ENCODE measurements at places on chromosomes 1 and 21.
A peak's percentile ranks its signal among the peaks of the same experiment; 100 is the strongest.

- no peak for DNase-seq
Measured at GRCh38 chr1:53696990-53697389, 42.0 kb downstream of the GLIS1 start.

- no peak for DNase-seq
Measured at GRCh38 chr1:77925956-77926355, 37.5 kb downstream of the NEXN start.

DNA sequence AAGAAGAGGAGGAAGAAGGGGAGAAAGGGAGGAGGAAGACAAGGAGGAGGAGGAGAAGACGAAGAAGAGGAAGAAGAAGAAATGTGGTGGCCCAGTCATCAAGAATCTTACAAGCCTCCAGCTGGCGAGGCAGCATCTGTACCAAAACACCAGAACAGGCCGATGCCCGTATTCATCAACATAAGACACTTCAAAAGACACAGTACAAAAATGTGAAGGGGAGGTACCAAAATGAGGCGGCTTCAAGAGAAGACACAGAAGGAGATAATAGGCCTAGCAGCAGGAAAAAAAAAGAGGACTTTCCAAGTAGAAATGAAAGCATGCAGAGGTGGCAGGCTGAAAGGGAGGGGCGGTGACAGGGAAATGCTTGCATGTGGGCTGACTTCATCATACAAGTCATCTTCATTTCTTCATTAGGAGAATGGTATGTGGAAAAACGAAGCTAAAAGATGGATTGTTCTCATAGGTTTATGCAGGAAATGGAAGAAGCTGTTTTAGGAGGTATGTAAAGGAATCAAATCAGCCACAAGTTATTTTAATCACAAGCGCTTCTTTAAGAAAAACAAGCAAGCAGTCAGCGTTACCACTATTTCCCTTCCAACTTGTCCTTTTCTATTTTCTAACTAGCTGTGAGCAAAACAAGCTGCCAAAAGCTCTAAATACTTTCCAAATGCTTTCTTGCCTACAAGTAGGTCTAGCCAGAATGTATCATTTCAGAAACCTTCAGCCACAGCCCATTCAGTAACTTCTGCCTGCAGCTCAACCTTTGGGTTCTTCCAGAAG lies 192.3 kb downstream of the SLC45A1 start:
- DNase-seq = peak; percentile 50

- no peak for DNase-seq
Measured at GRCh38 chr1:209710847-209711246, 6.2 kb downstream of the HSD11B1 start.

DNA sequence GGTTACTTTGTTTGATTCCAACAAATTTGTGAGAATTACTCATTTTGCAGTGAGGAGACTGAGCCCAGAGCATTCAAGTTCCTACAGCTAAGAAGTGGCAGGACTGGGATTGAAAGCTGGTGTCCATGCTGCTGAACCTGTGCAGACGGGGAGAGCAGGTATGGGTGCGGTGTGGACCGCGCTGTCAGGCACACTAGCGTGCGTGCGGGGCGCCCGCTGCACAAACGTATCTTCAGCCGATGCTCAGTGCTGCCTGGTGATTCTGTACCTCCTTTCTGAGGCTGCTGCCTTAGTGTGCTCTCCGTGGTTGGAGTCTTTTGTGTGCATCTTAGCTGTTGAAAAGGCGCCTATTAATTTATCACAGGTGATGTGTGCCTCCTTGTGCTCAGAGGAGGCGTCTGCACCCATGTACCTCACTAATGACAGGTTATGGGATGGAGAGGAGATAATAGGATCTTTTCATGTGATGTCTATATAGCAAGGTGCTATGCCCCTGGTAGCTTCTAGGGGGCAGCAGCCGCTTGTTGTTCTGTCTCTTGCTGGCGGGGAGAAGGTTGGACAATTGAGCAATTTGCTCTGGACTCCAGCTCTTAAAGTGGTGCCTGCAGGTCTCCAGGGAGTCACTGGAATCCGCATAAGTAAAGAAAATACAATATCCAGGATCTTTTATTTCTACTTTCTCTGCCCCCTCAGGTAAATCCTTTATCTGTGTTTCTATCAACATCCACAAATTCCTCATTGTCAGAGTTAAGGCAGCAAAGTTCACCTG lies 32.5 kb downstream of the PEX14 start:
- DNase-seq = no peak
